ENCODE measurements at places on chromosomes 3 and 15.

DNA sequence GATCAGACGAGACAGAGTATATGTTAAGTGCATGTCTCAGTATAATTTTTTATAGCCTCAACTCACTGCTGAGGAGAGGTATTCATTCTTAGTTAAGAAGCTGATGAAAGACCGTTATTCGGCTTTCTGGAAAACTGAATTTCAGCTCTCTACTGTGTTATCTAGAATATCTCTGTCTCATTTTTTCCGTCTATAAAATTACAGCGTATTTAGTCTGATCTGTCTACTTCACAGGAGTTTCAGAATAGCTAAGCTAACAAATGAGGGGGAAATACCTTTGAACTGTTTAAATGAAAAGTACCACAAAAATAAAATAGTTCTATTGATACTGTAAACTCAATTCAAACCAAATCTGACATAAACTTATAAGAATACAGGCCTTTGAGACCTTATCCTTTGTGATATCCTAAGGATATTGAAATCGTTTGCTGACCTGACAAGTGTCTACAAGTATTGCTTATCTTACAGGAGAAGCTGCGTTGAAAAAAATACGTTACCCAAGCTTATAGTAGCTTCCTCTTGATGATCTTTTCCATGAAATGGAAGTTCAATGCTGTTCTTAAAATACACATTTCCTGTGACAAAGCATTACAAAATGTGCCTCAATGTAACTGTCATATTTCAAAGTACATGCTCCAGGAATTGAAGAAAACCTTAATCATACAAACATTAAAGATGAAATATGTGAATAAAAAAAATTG lies 104.6 kb downstream of the IL1RAP start:
- H3K27me3 ChIP-seq = no peaks in the 10 kb centered on the region
- peaks cover 36% of the 10 kb centered on the region for H3K4me1 ChIP-seq
- DNase-seq = no peak
- peak overlapping the region; percentile 68 for H3K27ac ChIP-seq
- H3K4me3 ChIP-seq = peak overlapping the region; percentile 49
- H3K36me3 ChIP-seq = peaks cover under 1% of the 10 kb centered on the region

DNA sequence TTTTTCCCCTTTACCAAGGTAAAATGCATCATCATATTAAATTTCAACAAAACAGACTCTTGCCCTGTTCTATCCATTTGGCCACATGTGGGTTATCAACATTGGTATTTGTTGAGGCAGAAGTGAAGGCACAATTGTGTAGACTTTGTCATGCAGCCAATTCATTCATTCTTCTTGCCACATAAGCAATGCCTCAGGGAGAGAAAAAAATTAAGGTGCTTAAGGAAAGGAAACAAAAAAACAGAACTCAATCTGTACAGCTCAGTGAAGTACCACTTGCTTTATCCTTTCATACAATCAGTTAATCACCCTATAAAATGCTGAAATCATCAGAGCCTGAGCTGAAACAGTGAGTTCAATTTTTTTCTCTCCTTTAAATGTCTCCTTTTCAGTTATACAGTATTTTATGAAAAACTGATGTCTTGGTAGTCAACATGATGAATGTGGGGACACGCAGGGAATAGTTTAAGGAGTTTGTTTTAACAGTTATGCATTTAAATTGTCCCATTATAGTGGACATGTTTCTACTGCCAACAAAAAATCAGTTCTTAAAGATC lies 588.9 kb downstream of the MFSD1 start:
- H3K27me3 ChIP-seq = no peaks in the 10 kb centered on the region
- DNase-seq = no peak
- H3K36me3 ChIP-seq = no peaks in the 10 kb centered on the region
- H3K4me1 ChIP-seq = no peaks in the 10 kb centered on the region
- H3K27ac ChIP-seq = no peak overlapping the region

GRCh38 chr3:98565237-98565643 lies 28.2 kb downstream of the CPOX start:
- H3K27ac ChIP-seq = no peak overlapping the region
- DNase-seq = no peak
- no peaks in the 10 kb centered on the region for H3K36me3 ChIP-seq
- no peak overlapping the region for H3K4me3 ChIP-seq
- H3K4me1 ChIP-seq = peaks cover 42% of the 10 kb centered on the region
- no peaks in the 10 kb centered on the region for H3K27me3 ChIP-seq

DNA sequence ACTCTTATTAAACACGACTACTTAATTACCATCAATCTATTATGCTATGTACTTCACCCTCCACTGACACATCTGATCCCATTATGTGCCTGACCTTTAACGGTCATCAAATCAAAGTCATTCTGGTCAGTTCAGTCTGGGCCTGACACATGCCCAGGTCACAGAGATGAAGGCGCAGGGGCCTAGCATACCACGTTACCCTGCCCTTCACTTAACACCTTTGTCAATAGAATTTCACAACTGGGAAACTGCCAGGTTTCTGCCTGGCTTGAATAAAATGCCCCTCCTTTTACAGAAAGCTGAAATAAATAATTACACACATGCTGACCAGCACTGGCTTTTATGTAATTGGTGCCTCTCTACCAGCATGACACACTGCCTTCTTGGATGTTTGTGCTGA lies 39.5 kb downstream of the MECOM start:
- no peaks in the 10 kb centered on the region for H3K4me1 ChIP-seq
- no peak for DNase-seq
- no peak overlapping the region for H3K27ac ChIP-seq
- H3K4me3 ChIP-seq = no peak overlapping the region
- H3K27me3 ChIP-seq = peaks cover 3% of the 10 kb centered on the region

GRCh38 chr3:186160691-186161243 lies 51.9 kb upstream of the ETV5 start:
- H3K4me3 ChIP-seq = no peak overlapping the region
- no peak for DNase-seq
- no peaks in the 10 kb centered on the region for H3K27me3 ChIP-seq
- no peak overlapping the region for H3K27ac ChIP-seq
- H3K36me3 ChIP-seq = peaks cover 9% of the 10 kb centered on the region
- no peaks in the 10 kb centered on the region for H3K4me1 ChIP-seq

Data from activated B cell treated with CpG ODN at 0.5 μM for 24 hours (primary cell).